ENCODE measurements at places on chromosomes 2 and 18.

- DNase-seq, result no peak
Measured at GRCh38 chr2:138554123-138554522, 52.6 kb downstream of the SPOPL start.

DNA sequence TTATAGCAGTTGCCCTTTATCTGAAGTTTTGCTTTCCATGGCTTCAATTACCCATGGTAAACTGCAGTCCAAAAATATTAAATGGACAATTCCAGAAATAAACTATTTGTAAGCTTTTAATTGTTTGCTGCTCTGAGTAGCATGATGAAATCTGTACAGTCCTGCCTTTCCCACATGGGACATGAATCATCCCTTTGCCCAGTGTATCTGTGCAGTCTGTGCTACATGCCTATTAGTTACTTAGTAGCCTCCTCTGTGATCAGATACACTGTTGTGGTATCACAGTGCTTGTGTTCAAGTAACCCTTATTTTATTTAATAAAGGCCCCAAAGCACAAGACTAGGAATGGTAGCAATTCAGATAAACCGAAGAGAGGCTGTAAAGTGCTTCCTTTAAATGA, 810.6 kb upstream of the PIK3C3 start:
- no peak for DNase-seq

DNA sequence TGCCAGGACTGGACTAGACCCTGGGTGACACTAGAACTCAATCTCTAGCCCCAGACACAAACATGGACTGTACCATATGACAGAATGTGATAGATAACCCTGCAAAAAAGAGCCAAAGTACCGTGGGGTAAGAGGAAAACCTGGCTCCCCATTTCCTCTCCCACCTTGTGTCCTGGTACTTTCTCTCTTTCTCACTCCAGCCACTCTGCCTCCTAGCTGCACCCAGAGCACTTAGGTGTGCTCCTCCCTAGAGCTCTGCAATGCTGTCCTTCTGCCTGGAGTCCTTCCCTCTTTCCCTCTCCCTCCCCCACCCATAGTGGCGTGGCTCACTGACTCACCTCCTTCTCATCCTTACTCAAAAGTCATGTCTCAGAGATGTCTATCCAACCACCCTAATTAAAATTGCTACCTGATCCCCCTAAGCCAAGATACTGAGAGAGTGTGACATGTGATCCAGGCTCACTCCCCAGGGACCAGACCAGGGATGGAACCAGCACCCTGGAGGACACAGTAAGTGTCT, 171.3 kb downstream of the LOXHD1 start:
- DNase-seq, result no peak

DNA sequence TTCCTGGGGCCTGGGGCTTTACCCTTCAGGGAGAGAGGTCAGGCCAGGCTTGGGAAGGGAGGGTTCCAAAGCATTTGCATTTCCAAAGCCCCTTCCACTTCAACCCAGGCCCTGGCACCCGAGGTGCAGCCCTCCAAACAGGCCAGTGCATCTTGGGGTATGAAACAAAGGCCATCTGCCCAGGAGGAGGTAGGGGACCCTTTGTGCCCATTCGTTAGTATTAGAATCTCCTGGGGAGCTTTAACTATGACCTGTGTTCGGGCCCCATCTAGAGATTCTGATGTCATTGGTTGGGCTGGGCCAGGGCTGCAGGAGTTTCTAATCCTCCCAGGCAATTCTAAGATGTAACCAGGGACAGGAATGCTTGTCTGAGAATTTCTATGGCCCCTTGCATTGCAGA, 73.6 kb downstream of the CIB4 start:
- DNase-seq, result no peak

DNA sequence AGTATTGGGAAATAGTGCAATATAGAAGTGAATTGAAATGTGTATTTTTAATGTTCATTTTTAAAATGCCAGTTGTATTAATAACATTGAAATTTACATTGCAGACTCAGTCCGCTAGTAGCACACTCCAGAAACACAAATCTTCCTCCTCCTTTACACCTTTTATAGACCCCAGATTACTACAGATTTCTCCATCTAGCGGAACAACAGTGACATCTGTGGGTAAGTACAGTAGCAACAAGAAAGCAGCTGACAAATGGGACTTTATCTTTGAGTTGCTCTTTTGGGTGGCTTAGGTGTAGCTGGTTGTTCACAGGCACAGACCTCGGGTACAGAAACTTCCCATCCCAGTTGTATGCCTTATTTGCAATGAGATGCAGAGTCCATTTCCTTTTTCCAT, 118.2 kb upstream of the IL1R2 start:
- no peak for DNase-seq

DNA sequence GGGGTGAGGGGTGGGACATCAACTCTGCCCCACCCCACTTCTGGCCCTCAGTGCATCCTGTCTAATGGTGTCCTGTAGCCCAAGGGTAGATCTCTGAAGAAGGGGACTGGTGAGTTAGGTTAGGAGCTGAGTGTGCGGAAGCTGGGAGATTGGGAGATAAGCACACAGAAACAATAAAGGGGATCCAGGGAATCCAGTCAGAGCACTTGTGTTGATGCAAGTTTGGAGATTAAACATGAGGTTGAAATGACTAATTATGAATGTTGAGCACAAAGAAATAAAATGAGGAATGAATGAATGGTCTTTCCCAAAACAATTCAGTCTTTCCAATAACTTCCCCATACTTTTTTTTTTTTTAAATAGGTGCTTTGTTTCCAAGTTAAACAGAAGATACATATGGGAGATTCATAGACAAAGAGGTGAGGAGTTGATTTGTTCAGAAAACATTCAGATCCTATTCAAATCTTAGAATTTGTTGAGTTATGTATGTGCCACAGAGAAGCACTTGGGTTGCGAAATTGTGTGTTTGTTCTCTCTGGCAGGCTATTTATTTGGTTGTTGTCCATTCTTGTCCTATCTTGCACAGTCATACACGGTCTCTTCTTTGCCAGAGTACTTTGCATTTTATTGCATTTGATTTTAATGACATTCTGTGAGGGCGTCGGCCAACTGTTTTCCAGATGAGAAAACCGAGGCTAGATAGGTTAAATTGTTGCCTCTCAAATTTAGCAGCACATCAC, 31.6 kb upstream of the NABP1 start:
- DNase-seq, result no peak

DNA sequence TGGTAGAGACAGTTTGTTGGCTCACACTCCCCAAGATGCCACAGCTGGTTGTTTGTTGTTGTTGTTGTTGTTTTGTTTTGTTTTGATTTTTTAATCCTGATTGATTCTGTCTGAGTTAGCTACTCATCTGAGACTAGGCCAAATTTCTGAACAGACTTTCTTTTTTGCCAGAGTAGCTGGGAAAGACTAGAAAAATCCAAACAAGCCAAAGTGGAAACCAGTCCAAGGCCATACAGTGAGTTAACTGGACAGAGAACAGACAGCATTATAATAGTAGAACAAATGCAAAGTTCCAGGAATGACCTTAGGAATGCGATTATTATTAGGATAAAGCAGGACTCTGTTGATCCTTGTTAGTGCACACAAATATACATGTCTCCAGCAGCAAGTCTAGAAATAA, 43.8 kb upstream of the CYP26B1 start:
- no peak for DNase-seq

- no peak for DNase-seq
Measured at GRCh38 chr2:163681745-163682144, 54.1 kb downstream of the FIGN start.

- no peak for DNase-seq
Measured at GRCh38 chr2:51880153-51880552, 848.2 kb upstream of the NRXN1 start.

DNA sequence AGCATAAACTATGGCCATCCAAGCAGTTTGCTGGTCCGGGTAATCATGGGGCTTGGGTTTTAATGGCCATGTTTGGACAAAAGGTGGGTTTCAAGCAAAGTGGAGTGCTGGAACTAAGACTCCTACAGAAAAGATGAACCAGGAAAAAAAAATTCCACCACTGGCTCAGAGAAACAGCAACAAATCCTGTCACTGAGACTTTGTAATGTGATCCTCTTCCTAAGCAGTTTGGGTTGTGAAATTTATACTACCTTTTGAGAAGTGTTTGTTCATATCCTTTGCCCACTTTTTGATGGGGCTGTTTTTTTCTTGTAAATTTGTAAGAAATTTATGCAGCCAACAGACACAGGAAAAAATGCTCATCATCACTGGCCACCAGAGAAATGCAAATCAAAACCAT, 40.2 kb downstream of the MRPL33 start:
- no peak for DNase-seq

- DNase-seq, result no peak
Measured at GRCh38 chr2:78870343-78870967, 155.0 kb upstream of the REG3G start.

DNA sequence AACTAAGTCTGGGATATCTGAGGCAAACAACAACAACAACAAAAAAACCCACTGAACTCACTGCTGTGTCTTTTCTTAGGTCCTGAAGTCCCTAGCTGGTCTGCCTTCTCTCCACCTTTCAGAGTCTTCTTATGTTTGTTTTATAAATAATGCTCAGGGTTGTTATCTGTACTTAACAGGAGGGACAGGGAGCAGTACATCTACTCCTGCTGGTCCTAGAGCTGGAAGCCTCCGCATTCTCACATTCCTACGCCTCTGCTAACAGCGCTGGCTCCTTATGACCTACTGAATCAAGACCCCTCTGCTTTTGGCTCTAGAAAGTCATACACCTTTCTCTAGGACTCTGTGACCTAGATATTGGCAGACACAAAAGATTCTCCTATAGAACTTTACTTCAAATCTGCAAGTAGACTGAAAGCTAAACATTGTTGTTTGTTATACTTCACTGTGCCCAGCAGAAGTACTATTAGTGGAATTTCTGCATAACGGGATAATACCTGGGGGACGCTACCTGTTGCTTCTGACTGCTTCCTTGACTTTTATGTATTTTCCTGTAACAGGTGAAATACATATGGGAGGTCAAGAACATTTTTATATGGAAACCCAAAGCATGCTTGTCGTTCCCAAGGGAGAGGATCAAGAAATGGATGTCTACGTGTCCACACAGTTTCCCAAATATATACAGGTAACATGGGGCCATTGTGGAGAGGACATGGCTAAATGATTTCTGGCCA, 48.6 kb downstream of the AOX1 start:
- DNase-seq, result no peak

GRCh38 chr2:27003007-27003406, 29.8 kb upstream of the TMEM214 start:
- DNase-seq, result no peak

DNA sequence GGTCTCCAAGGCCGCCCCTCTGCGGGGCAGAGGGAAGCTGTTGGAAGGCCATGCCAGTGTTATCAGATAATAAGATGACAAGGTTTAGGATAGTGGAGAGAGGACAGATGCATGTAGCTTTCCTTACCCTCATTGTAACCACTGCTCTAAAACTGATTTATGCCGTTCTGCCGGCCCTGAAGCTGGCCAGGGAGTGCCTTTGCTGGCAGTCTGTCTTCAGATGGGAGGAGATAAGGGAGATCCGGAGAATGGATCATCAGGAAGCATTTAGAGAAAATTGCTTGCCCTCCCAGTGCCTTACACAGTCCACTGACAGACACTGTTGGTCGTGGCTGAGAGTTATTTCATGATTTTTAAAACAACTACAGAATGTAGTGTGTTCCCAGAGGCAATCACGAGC, 35.4 kb upstream of the MYO3B start:
- DNase-seq, result no peak

- no peak for DNase-seq
Measured at GRCh38 chr2:63522950-63523349, 65.3 kb downstream of the WDPCP start.

DNA sequence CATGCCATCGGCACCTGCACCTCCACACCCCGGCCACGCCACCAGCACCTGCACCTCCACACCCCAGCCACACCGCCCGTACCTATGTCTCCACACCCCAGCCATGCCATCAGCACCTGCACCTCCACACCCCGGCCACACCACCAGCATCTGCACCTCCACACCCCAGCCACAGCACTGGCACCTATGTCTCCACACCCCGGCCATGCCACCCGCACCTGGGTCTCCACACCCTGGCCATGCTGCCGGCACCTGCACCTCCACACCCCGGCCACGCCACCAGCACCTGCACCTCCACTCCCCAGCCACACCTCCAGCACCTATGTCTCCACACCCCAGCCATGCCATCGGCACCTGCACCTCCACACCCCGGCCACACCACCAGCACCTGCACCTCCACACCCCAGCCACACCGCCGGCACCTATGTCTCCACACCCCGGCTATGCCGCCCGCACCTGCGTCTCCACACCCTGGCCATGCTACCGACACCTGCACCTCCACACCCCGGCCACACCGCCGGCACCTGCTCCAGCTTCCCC, 390.3 kb upstream of the MYT1L start:
- DNase-seq, result no peak

DNA sequence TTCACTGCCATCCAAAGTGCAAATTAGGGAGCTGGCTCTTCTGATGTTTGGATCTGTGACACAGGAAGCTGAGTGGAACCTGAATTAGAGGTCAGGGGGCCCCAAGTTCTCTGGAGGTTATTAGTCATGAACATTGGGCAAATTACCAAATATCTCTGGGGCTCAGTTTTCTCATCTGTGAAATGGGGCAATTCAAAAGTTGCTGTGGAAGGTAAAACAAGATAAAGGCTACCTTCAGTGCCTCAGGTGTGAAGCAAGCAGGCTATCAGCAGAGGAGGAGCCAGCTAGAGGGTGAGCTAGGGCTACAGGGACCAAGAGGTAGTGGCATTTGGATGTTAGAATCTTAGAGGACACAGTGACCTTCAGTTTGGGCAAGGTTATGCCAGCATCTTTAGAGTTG, 89.4 kb upstream of the FAM136A start:
- no peak for DNase-seq

- DNase-seq, result no peak
Measured at GRCh38 chr2:23483791-23484190, 98.8 kb downstream of the KLHL29 start.

GRCh38 chr2:229463841-229464346, 192.8 kb upstream of the PID1 start:
- no peak for DNase-seq

DNA sequence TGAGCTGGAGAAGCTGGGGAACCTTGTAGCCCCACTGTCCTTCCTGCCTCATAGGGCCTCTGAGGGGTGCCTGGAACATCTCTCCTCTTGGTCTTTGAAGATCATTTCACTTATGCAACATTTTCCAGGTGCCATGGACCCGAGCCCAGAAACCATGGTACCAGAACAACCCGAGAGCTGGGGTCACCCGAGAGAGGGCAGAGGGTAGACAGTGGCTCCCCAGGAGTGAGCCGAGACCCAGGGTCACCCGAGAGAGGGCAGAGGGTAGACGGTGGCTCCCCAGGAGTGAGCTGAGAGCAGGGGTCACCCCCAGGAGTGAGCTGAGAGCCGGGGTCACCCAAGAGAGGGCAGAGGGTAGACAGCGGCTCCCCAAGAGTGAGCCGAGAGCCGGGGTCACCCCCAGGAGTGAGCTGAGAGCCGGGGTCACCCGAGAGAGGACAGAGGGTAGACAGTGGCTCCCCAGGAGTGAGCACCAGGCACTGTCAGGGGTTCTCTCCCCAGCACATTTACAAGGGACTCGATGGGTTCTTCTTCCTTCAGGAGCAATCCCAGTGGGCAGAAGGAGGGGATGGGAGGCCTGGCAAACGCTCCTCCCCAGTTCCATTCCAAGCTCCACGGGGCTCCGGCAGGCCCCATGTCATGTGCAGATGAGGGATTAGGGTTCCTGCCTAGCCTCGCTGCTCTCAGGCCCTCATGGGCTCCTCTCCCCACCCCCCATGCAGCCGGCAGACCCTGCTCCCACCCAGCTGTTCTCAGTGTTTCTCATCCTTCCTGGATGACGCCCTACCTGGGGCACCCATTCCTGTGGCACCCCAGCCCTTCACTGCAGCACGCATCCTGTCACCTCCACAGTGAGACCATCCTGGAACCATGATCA, 163.5 kb downstream of the RTP5 start:
- no peak for DNase-seq

GRCh38 chr18:3911413-3911812, 461.4 kb downstream of the TGIF1 start:
- no peak for DNase-seq

Measured in stimulated activated CD4-positive, alpha-beta T cell treated with anti-CD3 and anti-CD28 coated beads, Interleukin-15, amount 100 ng/mL, for 48 hours (primary cell).